IPS-NIHi11 (cell line): ENCODE measurements at places on chromosomes 16 and 17.

- peak; percentile 44 for DNase-seq
Observed at GRCh38 chr17:41653892-41654677, 29.7 kb upstream of the KRT17 start.

DNA sequence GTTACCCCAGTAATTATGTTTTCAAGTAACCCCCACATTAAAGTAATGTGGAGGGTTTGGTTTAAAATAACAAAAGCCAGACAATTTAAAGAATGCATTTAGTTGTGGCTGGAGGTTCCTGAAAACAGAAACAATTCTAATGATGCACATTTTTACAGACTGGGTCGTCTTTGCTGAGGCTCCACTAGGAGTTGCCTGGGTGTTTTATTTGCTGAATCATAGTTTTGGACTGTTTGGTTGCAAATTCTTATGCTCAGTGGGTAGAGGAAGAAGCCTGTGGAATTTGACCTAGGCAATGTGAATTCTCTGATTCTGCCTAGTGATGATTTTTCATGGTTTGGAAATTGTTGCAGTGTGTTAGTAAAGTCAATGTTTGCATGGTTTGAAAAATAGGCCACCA, 16.3 kb downstream of the SHISA9 start:
- DNase-seq = no peak

GRCh38 chr16:23557779-23558702, 514 bp downstream of the UBFD1 start:
- DNase-seq = no peak

- no peak for DNase-seq
Observed at GRCh38 chr17:39724731-39725130, 5.6 kb downstream of the MIEN1 start.

- no peak for DNase-seq
Observed at GRCh38 chr16:58940609-58941008, 206.5 kb upstream of the GOT2 start.

- no peak for DNase-seq
Observed at GRCh38 chr17:46072998-46073397, 73.9 kb downstream of the STH start.

DNA sequence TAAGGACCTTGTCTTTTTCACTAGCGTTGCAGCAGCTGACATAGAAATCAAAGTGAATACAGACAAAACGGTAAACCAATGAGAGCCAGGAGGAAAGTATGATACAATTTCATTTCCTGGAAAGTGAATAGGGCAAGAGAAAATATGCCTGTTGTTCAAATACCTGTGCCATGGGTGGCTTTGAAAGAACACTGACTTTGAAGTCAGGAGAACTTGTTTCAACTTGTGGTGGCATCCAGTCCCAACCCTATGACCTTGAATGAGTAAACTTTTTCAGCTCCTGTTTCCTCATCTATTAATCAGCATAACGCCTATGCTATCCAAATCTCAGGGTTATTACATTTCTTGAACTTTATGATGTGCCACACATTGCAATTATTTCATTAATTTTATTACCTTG, 173.7 kb upstream of the HS3ST3A1 start:
- DNase-seq = no peak

GRCh38 chr17:62679866-62680377, 52.5 kb downstream of the MRC2 start:
- DNase-seq = peak; percentile 78

- no peak for DNase-seq
Observed at GRCh38 chr17:77377710-77378235, 237.0 kb downstream of the SEC14L1 start.

DNA sequence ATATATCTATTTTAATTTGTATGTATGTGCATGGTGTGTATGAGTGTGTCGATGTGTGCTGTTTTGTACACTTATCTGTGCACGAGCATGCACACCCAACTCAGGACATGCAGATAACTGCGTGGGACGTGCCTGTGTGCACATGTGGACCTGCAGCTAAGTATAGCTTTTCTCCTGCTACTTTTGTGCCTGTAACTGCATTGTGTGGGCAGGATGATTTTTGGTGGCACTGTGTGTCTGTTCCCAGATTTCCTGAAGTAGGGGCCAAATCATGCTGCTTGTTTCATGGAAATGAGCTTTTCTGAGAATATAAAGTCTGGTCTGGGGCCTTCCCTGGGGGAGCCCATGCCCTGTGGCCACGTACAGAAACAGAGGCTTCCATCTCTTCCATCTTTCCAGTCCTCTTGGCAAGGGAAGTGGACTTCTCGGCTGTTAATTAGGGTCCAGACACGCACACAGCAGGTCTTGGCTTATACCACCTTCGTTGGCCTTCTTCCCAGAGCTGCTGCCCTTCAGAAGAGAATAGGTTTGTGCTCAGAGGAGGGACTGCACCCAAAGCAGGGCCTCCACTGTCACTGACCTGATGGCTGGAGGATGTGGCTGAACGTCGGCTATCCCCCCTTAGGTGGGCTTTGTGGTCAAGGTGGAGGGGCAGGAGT, 30.2 kb downstream of the SPNS3 start:
- no peak for DNase-seq

DNA sequence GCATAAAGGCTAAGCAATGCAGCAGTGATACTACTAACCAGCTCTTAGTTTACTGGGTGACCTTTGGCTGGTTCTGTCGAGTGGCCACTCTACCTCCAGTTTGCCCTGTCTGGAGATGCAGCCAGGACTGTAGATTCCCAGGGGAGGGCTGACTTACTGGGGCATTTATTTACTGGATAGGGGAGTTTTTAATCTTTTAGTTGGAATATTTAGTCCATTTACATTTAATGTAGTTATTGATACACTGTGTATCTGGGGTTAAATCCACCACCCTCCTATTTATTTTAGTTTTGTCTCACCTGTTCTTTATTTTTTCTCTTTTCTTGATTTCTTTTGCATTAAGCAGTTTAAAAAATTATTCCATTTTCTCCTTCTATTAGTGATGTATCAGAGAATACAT, 112.9 kb downstream of the RPTOR start:
- DNase-seq = no peak

DNA sequence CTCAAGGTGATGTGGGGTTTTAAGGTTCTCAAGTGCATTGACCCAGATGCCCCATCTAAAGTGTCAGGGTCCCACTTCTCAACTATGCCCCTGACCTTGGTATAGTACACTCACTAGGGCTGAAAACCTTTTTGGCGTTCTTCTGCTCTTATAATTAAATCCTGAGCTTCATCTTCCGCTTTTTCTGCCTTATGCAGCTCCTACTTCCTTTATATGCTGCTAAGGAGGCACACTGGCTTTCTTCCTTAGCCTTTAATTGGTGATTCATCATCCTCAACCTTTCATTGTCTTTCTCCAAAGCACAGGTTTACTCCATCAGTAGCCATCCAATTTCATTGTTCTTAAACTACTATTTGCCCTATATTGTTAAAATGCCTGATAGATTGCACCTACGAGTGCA, 5.3 kb upstream of the NF1 start:
- no peak for DNase-seq

DNA sequence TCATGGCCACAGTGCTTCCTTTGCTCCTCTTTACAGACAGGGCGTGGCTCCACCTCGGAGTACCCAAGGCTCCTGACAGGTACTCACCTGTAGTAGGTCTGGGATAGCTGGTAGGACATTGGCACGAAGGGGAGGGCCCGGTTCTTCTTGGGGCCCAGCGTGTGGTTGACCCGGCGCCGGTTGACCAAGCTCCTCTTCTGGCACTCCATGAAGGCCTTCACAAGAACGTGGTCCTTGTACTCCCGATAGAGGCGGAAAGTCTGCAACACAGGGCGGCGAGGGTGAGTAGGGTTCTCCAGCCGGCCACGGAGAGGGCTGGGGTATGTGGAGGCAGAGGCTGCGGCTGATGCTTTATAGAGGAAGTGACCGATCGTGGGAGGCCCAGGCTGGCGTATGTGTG, 69.7 kb downstream of the IL21R start:
- DNase-seq = no peak

GRCh38 chr17:13351046-13351445, 250.7 kb downstream of the HS3ST3A1 start:
- DNase-seq = no peak

DNA sequence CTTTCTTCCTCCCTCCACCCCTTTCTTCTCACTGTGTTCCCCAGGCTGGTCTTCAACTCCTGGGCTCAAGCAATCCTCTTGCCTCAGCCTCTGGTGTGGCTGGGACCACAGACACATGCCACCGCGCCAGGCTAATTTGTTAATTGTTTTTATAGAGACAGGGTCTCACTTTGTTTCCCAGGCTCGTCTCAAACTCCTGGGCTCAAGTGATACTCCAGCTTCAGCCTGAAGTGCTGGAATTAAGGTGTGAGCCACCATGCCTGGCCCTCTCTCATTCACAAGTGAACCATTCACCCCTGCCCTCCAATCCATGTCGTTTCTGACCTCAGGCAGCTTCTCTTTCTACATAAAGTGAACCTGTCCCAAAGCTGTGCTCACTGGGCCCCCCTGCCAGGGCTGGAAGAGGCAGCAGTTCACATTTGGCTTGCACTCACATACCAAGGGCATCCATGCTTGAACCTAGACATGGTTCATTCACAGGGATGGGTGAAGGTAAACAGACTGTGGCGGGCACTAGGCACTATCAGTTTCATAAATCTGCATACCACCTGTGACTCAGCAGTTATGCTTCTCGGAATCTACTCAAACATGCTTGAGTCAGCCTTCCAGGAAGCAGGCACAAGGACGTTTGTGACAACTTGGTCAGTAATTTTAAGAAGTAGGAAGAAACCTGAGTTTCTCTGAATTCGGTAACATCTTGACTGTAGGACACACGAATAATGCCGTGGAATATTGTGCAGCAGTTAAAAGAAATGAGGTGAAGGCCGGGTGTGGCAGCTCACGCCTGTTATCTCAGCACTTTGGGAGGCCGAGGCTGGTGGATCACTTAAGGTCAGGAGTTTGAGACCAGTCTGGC, 6.0 kb upstream of the RNF213 start:
- DNase-seq = peak; percentile 47

- no peak for DNase-seq
Observed at GRCh38 chr16:19437280-19437679, 19.6 kb downstream of the TMC5 start.

- no peak for DNase-seq
Observed at GRCh38 chr17:30173649-30174048, 57.0 kb downstream of the NSRP1 start.

- no peak for DNase-seq
Observed at GRCh38 chr16:17386229-17386628, 84.5 kb downstream of the XYLT1 start.

DNA sequence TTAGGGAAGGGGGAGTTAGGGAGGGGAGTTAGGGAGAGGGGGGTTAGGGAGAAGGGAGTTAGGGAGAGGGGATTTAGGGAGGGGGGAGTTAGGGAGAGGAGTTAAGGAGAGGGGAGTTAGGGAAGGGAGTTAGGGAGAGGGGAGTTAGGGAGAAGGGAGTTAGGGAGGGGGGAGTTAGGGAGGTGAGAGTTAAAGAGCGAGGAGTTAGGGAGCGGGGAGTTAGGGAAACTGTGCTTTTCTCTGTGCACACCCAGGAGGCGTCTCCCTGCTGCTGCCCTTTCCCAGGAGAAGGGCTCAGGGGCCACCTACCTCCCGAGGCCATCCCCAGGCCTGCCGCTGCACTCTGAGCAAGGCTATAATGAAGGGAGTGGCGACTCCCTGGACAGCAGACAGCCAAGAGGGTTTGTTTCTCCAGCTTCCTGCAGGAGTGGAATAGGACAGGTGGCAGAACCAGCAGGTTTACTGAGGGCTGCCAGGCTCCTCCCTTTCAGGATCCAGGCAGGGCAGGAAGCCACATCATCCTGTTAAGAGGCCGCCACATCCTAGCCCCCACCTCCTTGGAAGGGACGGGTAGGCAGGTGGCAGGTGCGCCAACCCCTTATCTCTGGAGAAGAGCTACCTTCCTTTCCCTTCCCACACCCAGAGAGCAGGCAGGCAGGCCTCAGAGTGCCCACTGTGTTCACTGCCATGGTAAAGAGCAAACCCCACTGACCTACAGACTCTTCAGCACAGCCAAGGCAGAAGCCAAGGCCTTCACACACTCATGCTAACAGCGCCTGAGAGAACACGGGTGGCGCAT, 4.3 kb downstream of the CANT1 start:
- peak; percentile 43 for DNase-seq

- no peak for DNase-seq
Observed at GRCh38 chr16:84103678-84104077, 13.1 kb downstream of the MBTPS1 start.

DNA sequence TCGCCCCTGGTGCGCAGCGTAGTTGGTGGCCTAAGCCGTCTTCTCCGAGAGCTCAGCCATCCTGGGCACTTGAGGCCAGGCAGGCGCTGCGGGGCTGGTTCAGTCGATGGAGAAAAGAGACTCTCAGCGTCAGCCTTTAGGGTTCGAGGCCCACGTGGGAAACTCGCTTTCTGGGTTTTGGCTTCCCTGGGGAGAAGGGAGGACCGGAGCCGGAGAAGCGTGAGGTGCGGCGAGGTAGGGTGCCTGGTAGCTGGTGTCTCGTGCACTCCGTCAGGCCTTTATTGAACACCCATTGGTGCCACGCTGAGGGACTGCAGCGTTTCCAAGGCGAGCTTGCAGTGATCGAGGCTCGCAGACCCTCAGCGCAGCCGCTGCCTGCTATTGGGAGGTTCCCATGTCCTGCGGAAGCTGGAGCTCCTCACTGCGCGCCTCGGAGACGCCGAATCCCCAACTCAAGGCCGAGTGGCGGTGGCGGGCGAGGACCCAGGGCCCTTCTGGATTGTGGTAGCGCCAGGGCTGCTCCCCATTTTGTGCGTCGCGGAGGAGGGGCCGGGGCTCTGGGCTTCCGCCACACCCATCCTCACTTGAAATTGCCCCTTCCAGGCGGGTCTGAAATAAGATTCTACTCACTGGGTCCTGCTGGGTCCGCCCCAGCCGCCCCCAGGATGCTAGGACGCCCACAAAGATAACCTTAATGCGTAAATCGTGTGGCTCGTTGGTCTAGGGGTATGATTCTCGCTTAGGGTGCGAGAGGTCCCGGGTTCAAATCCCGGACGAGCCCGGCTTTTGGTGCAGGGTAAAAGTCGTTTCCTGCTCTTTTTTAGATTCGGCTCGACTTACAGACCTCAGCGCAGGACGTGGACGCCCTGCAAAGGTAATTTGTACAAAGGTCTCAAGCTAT, 1.2 kb downstream of the OR1F1 start:
- peak; percentile 32 for DNase-seq

GRCh38 chr17:40124279-40125141, 2.7 kb downstream of the MSL1 start:
- DNase-seq = no peak
